ENCODE measurements at places on chromosomes 2 and 18. TPM values are rescaled to one million over a fixed set of nuclear protein-coding genes. Genes with fewer than 3 reads are reported as not detected.

Gene IL18RAP
- polyA plus RNA-seq, result 0.55 TPM

Gene NGEF
- polyA plus RNA-seq, result not detected

Gene TMEM163
- 1.2 TPM for polyA plus RNA-seq

Gene C1D
- polyA plus RNA-seq, result 35.9 TPM

Gene CD302
- polyA plus RNA-seq, result 0.11 TPM

Gene LMAN2L
- 19.1 TPM for polyA plus RNA-seq

Gene DOK1
- polyA plus RNA-seq, result 48.9 TPM

Gene CXCR1
- polyA plus RNA-seq, result 0.35 TPM

Gene FSHR
- polyA plus RNA-seq, result not detected

Gene ARMC9
- 1.2 TPM for polyA plus RNA-seq

Gene CDH7
- not detected for polyA plus RNA-seq

Gene SPHKAP
- polyA plus RNA-seq, result not detected

Gene SDC1
- 1.3 TPM for polyA plus RNA-seq

Gene RTTN
- 5.0 TPM for polyA plus RNA-seq

Gene UGT1A5
- not detected for polyA plus RNA-seq

Gene MDH1B
- polyA plus RNA-seq, result not detected

Data from IgD-negative memory B cell (primary cell).